ENCODE measurements at places on chromosomes 2 and 18. TPM values are rescaled to one million over a fixed set of nuclear protein-coding genes. Genes with fewer than 3 reads are reported as not detected.

The CD8A gene
- 3.0 TPM for total RNA-seq

The CTLA4 gene
- not detected for total RNA-seq

The ANKRD23 gene
- total RNA-seq, result 13.3 TPM

The RIT2 gene
- 24.5 TPM for total RNA-seq

The TCF4 gene
- total RNA-seq, result 278 TPM

The STPG4 gene
- total RNA-seq, result not detected

The PIEZO2 gene
- 64.1 TPM for total RNA-seq

The INPP5D gene
- 17.0 TPM for total RNA-seq

GRCh38 chr2:41994233-41994637, 53.6 kb upstream of the PKDCC start:
- DNase-seq, result no peak

- DNase-seq, result no peak
Measured at GRCh38 chr2:59804732-59805131, 748.7 kb downstream of the BCL11A start.

GRCh38 chr2:11659115-11659475, 10.9 kb downstream of the NTSR2 start:
- DNase-seq, result no peak

DNA sequence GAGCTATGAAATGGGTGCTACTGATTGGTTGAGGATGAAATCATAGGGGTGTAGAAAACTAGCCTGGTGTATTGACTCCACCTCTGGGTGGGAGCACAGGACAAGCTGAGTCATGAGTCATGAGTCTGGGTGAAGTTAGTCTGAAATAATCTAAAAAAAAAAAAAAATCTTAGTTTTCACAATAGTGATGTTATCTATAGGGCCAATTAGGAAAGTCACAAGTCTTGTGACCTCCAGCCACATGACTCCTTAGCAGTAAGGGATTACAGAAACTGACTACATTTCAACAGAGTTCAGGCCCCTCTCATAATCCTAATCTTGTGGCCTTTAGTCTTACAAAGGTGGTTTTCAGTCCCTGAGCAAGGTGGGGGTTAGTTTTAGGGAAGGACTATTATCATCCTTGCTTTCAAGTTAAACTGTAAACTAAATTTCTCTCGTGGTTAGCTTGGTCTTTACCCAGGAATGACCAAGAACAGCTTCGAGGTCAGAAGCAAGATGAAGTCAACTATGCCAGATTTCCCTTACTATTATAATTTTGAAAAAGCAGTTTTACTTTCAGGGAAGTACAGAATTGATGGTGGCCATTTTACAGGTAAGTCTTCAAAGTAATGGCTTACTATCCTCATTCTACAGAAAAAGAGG, 338.0 kb upstream of the GYPC start:
- no peak for DNase-seq

DNA sequence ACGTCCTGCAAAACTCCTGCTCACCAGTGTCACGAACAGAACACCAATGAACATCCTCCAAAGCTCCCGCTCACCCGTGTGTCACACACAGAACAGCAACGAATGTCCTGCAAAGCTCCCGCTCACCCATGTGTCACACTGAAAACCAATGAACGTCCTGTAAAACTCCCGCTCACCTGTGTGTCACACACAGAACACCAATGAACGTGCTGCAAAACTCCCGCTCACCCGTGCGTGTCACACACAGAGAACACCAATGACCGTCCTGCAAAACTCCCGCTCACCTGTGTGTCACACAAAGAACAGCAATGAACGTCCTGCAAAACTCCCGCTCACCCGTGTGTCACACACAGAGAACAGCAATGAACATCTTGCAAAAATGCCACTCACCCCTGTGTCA, 20.5 kb upstream of the FAM110C start:
- DNase-seq, result no peak

- no peak for DNase-seq
Measured at GRCh38 chr2:191049728-191050639, 36.0 kb upstream of the STAT1 start.

DNA sequence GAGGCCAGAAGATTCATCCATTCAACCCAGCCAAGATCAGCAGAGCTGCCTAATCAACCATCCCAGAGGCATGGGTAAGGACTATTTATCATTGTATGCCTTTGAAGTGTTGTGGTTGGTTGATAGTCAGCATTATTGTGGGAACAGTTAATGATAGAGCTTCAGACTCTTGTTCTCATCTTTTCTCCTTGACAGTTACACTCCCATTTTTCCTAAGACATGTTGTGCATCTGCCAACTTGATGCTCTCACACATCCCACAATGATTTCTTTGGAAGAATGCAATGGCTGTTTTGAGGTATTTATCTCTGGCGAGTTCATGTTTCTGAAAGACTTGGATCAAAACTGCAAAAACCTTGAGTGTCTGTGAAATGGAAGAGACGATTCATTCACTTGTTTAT, 55.4 kb downstream of the FASTKD2 start:
- no peak for DNase-seq

- no peak for DNase-seq
Measured at GRCh38 chr2:187890690-187891089, 336.5 kb upstream of the TFPI start.

GRCh38 chr2:214591366-214591765, 180.5 kb downstream of the VWC2L start:
- DNase-seq, result no peak

DNA sequence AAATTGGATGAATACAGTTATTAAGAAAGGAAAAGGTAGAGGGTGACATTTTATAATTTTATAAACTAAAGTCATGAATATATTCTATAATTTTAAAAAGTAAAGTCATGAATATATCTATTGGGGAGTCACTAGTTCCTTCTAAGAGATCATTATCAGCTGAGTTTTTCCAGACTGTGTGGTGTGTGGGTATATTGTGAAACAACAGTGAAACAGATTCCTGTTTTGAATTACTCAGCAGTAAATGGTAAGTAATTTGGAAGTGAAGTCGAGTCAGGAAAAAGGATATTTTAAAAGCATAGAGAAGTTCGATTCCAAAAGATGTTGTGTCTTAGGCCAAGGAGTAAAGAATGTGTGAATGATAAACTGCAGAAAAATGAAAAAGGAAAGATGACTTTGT, 1018.2 kb upstream of the NXPH2 start:
- DNase-seq, result no peak

- DNase-seq, result no peak
Measured at GRCh38 chr2:88669482-88670214, 21.8 kb upstream of the RPIA start.

DNA sequence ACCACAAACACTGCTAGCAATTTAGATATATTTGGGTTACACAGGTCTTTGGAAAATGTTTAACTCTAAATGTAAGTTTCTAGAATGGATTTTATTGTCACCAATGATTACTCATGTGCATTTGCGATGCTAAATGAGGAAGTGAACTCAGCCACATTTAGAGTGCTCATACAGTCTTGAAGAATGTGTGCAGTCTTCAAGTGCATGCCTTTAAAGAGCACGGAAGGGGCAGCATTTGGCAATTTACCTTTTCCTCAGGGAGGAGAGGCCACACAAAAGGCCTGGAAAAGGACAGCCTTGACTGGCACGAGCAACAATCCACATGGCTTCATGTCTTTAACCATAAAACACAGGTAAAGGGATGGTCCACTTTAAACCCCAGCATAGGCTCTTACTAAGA, 78.5 kb upstream of the STK17B start:
- DNase-seq, result no peak

- peak; percentile 49 for DNase-seq
Measured at GRCh38 chr2:186737732-186738508, 44.1 kb downstream of the FAM171B start.
